ENCODE measurements at places on chromosomes 5 and 9.

GRCh38 chr9:76219560-76220151, 174.6 kb downstream of the RFK start:
- DNase-seq, result no peak

DNA sequence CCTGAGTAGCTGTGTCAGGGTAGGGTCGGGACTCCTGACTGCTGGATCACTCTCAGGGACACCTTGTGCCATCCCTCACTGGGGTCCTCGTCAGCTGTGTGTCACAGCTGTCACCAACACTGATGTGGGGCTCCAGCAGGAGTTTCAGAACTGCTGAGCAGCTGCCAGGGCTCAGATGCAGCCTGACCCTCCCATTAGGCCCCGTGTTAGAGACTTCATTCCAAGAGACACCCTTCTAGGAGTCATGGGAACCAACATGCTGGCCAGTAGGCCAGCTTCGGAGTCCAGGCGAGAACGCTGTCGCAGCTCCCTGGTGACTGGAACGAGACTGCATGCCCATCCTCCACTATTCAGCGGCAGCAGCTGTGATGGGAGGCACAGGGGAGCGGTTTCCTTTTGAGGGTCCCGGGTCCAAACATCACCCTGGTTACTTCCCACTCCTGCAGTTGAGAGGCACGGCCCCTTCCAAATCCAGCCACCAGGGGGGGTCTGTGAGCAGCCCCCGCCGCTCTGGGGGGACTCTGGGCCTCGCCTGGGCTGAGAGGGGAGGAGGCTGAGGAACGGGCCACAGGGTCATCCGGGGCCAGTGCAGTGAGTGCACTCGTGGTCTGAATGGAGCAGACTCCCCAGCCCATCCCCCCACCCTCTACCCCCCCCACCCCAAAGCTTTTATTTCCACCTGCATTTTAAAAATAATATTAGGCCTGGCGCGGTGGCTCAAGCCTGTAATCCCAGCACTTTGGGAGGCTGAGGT, 12.6 kb upstream of the TCF7 start:
- DNase-seq, result no peak

GRCh38 chr9:79742110-79742721, 170.5 kb downstream of the TLE4 start:
- DNase-seq, result no peak

DNA sequence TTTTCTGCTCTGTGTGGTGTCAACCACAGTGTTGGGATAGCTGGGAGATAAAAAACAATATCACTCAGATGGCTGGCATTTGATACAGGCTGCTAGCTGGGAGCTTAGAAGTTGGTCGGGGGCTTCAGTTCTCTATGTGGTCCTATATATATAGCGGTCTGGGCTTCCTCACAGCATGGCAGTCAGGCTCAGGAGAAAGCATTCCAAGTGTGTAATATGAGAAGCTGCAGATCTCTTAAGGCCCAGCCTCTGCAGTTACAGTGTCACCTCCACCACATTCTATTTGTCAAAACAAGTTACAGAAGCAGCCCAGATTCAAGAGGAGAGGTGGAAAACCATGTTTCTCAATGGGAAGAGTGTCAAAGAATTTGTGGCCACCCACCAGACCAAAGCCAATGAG, 108.1 kb upstream of the NIPBL start:
- DNase-seq, result no peak

DNA sequence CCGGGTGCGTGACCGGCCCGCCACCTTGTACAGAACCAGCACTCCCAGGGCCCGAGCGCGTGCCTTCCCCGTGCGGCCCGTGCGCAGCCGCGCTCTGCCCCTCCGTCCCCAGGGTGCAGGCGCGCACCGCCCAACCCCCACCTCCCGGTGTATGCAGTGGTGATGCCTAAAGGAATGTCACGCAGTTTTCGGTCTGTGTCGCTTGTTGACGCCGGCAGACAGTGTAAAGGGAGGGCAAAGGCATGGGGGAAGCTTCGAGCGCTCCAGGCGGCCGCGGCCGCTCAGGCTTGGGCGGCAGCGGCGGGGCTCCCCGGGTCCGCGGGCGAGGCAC, 1.3 kb downstream of the LRRC26 start:
- DNase-seq, result no peak

- no peak for DNase-seq
Measured at GRCh38 chr9:129347316-129348120, 169.5 kb upstream of the IER5L start.

DNA sequence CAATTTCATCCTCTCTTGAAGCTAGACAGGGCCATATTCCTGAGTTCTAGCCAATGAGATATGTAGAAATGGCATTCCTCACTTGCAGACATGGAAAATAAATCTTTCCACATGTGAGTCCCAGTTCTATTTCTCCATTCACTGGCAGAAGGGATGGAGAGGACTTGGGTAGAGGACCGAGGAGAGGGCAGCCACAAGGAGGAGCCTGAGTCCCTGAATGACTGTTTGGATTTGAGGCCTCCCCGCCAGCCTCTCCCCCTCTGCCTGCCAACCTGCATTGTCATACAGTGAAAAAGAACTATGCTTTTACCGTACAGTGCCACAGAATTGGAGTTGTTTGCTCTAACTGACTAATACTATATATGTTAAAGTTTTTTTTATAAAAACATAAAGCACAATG, 583.0 kb upstream of the WWC1 start:
- DNase-seq, result no peak

DNA sequence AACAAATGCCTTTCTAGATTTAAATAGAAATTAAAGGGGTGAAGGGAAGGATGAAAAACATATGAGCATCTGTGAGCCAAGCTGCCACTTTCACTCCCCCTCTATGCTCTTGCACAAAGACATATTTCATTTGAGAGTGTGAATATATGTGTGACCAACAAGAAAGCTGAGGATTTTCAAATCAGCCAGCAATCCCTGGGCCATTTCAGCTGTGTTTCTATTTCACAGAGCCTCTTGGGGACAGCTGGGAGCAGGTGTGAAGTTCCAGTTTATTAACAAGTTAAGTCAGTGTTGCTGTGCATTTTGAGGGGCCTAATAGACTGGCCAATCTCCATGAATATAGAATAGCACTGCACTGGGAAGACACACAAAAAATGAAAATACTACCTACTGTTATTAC, 248.7 kb upstream of the RGMB start:
- DNase-seq, result no peak

- no peak for DNase-seq
Measured at GRCh38 chr9:92176068-92176799, 61.0 kb upstream of the SPTLC1 start.

GRCh38 chr9:78753039-78753438, 456.1 kb downstream of the PSAT1 start:
- DNase-seq, result no peak

- DNase-seq, result no peak
Measured at GRCh38 chr9:133210202-133210532, 1.1 kb upstream of the OBP2B start.

DNA sequence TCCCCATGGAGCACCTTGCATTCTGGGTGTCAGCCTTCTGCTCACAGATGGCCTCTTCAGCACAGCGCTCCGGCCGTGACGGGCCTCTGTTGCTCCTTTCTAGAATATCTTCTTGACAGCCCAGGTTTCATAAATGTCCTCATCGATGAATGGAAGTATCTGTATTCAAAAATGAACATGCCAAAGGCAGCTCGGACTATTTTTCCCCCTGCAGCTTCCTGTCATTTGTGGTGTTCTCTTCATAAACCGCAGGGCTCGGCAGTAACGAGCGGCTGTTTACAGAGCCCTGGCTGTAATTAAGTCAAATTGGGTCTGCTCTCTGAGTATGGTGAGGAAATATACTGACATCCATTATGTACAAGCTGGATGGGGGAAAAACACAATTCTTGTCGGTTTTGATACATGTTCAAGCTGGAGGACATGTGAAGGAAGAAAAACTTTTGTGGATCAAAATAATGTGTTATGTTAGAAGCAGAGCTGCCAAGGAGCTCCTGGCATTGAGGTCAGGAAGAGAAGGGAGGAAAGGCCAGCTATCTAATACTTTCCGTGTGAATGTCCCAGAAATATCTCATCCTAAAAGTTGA, 154.1 kb upstream of the CD180 start:
- DNase-seq, result no peak

GRCh38 chr9:137372693-137373610, 50.0 kb downstream of the EXD3 start:
- no peak for DNase-seq

GRCh38 chr5:168284809-168285208, 6.6 kb upstream of the WWC1 start:
- DNase-seq, result no peak

- peak; percentile 45 for DNase-seq
Measured at GRCh38 chr5:38381361-38381760, 123.0 kb downstream of the EGFLAM start.

- no peak for DNase-seq
Measured at GRCh38 chr5:157518963-157519362, 56.6 kb downstream of the ADAM19 start.

DNA sequence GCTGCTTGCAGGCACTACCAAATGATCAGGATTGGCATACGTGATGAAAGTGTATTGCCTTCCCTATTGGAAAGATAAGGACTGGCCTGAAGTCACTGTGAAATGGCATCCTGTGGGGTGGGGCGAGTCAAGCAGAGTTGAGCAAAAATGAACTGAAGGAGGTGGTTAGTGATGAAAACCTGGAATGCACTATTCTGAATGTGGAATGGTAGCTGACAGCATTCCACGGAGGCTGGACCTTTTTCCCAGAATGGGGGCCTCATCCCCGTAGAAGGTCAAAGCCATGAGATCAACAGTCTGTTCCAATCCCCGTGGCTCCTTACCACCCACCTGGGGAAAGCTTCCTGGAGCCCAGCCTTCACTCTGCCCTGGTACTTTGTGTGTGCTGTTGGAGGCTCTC, 37.7 kb downstream of the ASS1 start:
- DNase-seq, result no peak

- no peak for DNase-seq
Measured at GRCh38 chr5:159681661-159682060, 234.6 kb upstream of the ADRA1B start.
